Activated CD4-positive, CD25-positive, alpha-beta regulatory T cell (primary cell): ENCODE measurements at places on chromosomes 7 and 10.

- DNase-seq: no peak
These were observed 211.5 kb downstream of the CREB5 start for GRCh38 chr7:28623863-28624262.

DNA sequence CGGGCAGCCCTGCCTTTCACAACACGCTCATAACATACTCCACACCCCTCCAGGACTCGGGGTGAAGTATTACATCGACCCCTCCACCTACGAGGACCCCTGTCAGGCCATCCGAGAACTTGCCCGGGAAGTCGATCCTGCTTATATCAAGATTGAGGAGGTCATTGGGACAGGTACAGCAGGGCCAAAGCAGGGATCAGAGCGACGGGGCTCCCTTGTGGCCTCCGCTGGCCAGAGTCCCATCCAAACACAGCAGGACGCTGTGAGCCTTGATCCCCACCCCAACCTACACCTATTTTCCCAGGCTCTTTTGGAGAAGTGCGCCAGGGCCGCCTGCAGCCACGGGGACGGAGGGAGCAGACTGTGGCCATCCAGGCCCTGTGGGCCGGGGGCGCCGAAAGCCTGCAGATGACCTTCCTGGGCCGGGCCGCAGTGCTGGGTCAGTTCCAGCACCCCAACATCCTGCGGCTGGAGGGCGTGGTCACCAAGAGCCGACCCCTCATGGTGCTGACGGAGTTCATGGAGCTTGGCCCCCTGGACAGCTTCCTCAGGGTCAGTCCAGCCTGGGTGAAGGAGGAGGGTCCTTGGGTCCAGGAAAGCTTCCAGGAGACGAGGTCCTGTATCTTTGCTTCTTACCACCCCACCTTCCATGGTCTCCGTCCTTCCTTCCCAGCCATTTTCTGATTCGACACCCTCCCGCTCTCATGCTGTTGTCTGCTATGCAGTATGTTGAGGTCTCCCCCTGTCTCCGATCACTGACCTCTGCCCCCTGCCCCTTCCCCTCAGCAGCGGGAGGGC lies 13.5 kb downstream of the EPHB6 start:
- DNase-seq: no peak

DNA sequence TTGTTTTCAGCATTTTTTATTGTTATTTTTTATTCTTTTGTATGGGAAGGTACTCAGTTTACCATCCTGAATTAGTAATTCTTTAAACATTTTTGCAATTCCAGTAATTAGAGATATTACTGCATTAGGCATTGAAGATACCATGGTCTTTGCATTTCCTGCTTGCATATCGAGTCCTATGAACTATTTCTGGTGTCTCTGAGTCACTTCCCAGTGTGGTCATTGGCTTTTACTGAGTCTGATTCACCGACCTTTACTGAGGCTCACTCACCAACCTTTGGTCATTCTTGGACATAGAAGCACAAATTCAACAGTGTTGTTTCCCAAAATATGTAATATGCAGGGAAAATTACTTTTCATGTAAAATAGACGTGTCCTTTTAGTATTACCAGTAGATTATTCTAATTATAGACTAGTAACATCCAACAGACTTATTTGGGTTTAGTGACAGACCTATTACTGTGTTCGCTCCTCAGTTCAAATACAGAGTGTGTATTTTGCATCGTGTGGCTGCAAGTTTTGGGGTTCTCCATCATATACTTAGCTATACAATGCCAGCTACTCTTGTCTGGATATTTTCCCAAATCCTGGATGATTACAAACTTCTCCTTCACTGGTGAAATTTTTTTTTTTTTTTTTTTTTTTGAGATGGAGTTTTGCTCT lies 180.7 kb upstream of the PRSS1 start:
- DNase-seq: no peak

DNA sequence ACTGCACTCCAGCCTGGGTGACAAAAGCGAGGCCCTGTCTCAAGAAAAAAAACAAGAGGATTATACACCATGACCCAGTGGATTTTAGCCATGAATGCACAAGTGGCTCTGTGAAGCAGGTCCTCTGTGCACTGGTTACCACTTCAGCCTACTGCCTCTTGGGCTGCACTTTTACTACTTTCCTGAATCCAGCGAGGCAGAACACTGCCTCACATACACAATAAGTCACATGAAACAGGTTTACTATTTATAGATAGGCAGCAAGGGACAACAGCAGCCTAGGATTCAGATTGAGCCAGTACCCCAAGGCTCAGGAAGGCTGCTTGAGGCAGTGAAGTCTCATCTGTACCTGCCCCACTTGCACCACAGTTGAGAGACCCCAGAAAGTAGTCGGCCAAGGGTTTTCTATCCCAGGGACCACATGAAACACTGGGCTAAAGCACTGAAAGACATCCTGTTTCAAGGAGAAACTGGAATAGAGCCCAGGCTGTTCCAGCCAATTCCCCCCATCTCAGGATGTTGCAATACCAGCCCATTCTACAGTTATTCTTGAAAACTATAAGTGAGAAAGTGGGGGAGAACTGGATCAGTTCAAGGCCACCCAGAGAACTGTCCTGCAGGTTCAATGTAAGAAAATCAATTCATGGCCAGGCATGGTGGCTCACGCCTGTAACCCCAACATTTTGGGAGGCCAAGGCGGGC lies 10.3 kb upstream of the OGDH start:
- no peak for DNase-seq

DNA sequence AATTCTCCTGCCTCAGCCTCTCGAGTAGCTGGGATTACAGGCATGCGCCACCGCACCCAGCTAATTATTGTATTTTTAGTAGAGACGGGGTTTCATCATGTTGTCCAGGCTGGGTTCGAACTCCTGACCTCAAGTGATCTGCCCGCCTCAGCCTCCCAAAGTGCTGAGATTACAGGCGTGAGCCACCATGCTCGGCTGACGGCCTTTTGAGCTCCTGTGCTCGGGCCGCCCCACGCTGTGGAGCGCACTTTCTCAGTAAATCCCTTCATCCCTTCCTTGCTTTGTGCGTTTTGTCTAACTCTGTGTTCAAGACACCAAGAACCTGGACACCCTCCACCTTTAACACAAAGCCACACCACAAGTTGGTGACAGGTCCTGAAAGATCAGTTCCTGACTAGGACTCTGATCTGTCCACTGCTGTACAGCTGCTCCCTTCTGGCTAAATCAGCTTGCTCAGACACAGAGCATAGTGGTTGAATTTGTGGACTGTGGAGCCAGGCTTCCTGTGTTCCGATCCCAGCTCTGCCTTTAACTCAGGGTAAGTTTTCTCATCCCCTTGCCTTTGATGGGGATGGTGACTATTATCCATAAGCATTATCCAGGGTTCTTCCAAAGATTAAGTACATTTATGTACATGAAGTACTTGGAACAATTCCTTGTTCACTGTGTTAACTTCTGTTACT lies 20.1 kb downstream of the CHST3 start:
- no peak for DNase-seq

- DNase-seq: no peak
These were observed 95.4 kb downstream of the DOCK1 start for GRCh38 chr10:127000598-127000997.

GRCh38 chr7:141495057-141495456 lies 56.2 kb upstream of the AGK start:
- no peak for DNase-seq

GRCh38 chr7:14807507-14807906 lies 95.0 kb downstream of the DGKB start:
- DNase-seq: no peak

DNA sequence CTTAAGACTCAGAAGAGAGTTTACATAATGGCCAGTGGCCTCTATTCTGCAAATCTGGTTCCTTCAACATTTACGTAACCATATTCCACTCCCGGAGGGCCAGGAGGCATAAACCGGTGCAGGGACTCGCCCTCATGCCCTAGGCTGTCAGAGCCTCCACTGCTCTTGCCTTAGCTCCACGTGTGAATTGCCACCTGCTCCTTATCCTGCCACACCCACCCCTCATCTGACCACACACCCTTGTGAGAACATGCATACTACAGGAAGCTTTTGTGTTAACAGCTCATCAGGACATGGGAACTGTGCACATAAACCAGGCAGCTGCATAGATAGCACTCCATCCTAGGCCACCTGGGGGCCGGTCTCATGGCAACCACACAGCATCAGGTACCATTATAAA lies 146.7 kb upstream of the PFKP start:
- DNase-seq: no peak

GRCh38 chr7:37357637-37357996 lies 91.0 kb downstream of the ELMO1 start:
- no peak for DNase-seq

DNA sequence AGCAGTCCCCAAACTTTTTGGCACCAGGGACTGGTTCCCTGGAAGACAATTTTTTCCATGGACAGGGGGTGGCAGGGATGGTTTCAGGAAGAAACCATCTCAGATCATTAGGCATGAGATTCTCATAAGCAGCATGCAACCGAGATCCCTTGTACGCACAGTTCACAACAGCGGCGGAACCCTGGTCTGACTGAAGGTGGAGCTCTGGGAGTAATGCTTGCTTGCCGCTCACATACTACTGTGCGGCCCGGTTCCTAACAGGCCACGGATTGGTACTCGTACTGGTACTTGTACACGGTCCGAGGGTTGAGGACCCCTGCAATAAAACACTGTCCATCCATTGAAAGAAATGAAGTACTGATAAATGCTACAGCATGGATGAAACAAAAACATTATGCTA lies 32.8 kb downstream of the MKRN1 start:
- no peak for DNase-seq

- no peak for DNase-seq
These were observed 9.0 kb downstream of the ZWINT start for GRCh38 chr10:56351909-56352630.

GRCh38 chr10:29157321-29157720 lies 131.5 kb upstream of the LYZL1 start:
- DNase-seq: no peak

GRCh38 chr7:84998665-84999064 lies 188.2 kb downstream of the SEMA3D start:
- no peak for DNase-seq

- no peak for DNase-seq
These were observed 45.3 kb upstream of the PPIF start for GRCh38 chr10:79301754-79302530.

- DNase-seq: no peak
These were observed 3.3 kb downstream of the CRYGN start for GRCh38 chr7:151436446-151437158.

- no peak for DNase-seq
These were observed 91.6 kb downstream of the ETV1 start for GRCh38 chr7:13897819-13898218.

DNA sequence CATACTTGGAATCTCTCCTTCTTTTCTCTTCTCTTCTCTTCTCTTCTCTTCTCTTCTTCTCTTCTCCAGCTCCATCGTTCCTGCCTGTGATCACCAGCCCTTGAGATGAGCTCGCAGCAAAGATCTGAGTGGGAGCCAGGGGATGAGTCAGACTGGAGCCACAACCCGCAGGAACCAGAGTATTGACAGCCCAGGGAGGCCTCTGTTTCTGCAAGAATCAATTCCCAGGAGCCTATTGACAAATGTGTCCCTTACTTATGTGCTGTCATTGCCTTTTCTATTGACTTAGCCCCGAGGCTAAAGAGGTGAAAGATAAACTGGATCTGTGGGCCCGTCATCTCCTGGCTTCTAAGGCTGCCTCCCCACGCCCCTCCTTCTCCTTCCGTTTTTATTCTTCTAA lies 13.1 kb upstream of the HABP2 start:
- no peak for DNase-seq

DNA sequence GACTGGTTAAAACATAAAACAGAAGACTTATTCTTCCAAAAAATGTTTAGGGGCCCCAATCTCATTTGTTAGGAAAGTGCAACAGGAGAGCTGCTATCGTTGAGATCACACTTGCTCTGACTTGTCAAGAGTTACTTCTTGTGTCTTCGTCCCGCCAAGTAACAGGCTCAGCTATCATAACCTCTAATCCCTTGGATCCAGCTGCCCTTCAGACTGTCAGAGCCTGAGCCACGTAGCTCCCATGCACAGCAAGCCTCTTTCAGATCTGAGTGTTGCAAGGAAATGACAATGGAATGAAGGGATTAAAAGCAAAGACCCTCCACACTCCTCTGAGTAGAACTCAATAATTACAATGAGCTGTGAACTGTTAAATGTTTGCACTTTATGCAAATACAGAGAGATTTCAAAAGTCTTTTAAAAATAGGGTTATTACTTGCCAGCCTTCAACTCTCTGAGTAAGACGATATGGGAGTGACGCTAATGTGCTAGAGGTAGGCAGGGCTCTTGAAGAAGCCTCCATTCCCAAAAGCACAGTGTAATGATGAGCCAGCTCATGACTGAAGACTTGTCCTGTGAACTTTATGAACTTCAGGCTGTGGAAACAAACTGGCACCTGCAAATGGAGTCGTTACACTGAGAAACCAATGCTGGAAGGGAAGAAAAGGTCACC lies 28.4 kb upstream of the CDK13 start:
- DNase-seq: no peak

DNA sequence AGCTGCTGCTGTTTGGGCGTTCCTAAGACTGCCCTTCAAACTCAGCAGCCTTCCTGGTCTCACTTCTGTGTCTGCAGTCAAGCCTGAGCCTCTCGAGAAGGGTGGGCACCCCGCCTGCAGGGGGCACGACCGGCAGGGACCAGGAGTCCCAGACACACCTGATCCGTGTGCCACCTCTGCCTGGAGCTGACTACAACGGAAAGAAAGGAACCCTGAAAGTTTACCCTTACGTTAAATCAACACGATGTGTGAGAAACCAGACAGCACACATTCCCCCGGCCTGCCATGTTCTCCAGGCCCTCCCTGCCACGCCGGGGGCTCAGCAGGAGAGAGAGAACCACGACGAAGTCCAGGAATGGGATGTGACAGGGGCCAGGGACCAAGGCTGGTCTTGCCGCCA lies 5.0 kb downstream of the MAD1L1 start:
- no peak for DNase-seq

DNA sequence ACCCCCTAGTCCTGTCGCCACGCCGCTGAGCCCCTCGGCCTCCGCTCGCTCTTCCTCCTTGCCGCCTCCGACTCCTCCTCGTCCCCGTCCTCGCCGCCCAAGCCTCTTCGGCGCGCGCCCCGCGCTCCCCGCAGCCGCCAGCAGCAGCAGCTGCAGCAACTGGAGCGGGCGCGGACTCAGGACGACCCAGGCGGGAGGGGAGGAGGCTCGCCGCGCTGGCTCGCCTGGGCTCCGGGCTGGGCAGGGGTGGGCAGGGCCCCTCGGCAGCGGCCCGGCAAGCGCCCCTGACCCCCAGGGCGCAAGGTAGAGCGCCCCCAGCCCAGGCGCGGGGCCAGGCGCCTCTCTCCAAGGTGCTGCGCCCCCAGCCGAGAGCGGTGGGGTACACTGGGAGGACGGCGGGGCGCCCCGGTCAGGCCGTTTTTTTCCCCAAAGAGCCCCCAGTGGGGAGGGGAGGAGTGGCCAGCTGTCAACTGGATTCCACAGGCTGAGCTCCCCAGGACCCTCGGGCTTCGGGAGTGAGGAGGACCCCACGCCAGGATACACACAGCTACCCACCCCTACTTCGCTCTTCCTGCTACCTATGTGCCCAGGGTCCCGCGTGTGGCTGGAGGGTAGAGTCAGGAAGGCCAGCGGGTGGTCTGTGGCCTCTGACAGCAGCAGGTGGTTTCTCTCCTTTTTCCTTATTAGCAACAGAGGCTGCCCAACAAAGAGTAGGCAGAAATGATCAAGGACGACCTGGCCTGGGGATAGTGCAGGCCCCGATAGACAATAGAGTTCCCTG lies 903 bp upstream of the KCNMA1 start:
- DNase-seq: no peak

- no peak for DNase-seq
These were observed 17.6 kb downstream of the ITGB8 start for GRCh38 chr7:20348125-20348807.
